ENCODE measurements at places on chromosomes 2 and 18.
A peak's percentile ranks its signal among the peaks of the same experiment; 100 is the strongest.

GRCh38 chr2:120870467-120870788 is 134.8 kb downstream of the GLI2 start:
- no peak for DNase-seq

- no peak for DNase-seq
Observed at GRCh38 chr18:7618891-7619442, 51.9 kb downstream of the PTPRM start.

- peak; percentile 6 for DNase-seq
Observed at GRCh38 chr2:178101321-178102079, 10.7 kb upstream of the RBM45 start.

DNA sequence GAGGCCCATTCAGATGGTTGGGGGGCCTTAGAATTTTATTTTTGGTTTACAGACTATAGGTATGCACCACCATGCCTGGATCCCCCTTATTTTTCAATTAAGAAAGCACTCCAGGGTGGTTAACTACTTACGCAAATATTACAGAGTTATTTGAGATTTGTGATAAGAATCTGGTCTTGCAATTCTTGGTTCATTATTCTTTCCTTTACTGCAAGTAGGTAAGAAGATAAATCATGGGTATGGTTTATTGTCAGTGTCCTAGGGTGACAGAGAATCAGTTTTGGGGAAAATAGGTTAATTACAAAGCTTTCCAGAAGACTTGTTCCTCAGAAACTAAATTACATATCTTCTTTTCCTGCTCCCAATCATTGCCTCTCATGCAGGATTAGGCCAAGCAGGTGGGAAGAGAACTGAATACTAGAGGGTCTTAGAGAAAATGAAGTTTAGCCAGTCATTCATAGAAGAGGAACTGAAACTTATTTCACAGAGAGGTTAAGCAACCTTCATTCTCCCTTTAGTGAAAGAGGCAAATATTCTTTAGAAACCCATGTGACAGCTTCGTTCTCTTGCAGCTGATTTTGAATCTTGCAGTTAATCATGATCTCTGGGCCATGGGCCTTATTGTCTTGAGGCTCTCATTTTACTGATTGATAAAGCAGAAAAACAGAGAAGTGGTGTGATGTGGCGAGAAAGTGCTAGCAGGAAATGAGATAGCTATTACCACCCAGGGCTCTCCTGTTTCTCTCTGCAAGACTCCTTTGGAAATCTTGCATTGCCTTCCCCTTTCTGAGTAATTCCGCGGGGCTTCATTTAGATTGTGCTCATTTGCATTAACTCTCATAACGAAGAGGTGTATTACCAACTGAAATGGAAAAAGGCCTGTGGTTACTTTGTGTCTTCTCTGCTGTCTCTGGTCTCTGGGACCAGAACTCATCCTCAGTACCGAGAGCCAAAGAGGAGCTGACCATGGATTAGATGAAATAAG is 44.8 kb upstream of the ARHGAP25 start:
- no peak for DNase-seq

DNA sequence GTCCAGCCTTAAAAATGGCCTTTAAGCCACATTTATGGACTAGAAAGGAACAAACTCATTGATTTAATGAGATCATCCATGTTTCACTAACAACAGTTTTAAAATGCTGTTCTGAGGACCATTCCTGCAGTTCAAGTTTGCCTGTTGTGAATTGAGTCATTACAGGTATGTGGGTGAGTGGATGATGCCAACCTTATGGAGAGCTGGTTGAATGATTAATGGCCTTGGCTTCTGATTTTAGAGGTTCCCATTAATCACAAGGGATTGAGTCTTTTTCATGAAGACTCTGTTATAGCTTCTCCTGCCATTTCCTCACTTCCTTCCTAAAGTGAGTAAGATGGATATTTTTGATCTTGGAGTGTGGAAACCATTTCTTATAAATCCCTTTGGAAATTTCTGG is 459.8 kb upstream of the SLC14A2 start:
- peak; percentile 1 for DNase-seq

DNA sequence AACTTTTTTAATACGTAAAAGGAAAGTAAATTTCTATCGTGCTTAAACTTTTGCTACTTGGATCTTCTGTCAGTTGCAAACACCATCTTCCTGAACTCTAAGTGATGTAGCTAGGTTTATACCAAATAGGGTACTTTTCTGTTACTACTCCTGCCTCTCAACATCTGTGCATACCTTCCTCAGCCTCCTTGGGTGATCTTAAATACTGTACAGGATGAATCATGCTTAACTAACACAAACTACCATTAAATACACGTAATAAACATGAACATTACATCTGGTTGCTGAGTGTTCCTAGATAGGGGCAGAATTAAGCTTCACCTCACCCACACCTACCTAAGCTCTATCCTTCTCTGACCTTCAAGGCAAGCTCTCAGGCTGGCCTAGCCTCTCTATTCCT is 398.0 kb downstream of the TXNL1 start:
- peak; percentile 15 for DNase-seq

GRCh38 chr2:31937741-31938140 is 73.1 kb downstream of the MEMO1 start:
- DNase-seq: peak; percentile 76

GRCh38 chr18:10659594-10659993 is 133.8 kb downstream of the NAPG start:
- no peak for DNase-seq

GRCh38 chr18:78579854-78580577 is 399.6 kb upstream of the SALL3 start:
- DNase-seq: no peak

GRCh38 chr2:40559175-40559574 is 107.3 kb upstream of the SLC8A1 start:
- no peak for DNase-seq

DNA sequence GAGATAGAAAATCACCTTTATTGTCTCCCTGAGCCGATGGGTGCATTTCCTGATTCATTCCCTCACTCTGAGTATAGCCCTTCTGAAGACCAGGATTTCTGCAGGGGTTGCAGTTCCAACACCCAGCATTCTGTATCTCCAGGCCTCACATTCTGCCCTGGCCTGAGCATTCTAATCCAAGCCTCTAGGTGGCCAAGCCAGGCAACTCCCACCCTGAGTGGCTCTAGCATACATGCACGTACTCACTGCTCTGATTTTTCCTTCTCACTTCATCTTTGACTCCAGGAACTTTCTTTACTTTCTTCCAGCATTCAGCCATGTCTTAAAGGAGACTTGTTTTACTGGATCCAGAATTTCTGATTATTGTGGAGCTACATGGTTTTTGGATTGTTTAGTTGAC is 100.7 kb upstream of the STK39 start:
- peak; percentile 31 for DNase-seq

- no peak for DNase-seq
Observed at GRCh38 chr18:42255908-42256765, 301.1 kb downstream of the PIK3C3 start.

DNA sequence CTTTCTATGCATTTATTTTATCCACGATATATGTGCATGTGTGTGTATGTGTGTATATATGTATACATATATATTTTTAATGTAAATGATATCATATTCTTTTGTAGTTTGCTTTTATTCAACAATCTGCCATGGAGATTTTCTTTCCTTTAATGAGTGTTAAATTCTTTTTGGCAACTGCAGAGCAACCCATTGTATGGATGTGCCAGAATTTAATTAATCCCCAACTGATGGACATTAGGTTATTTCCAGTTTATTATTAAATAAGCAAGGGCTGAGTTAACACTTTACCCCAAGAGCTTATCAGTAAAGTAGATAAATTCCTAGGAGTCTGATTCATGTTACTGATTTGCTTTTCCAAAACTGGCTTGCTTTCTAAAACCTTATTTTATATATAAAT is 58.9 kb upstream of the CD28 start:
- DNase-seq: no peak

DNA sequence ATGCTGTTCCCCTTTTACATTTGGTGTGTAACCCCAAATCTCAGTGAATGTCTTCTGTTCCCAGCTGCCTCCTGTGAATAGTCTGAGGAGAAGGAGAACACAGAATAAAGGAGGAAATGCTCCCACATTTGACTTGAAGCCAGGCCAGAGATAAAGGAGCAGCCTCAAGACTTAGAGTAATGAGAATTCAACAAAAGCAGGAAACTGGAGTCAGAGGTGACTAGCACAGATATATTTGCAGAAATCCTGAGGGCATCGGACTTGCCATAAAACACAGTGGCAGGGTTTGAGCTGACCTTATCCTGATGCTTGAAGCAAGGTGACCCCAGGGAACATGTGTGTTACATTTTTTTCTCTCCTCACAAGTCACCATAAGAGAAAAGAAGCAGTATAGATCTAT is 291.4 kb upstream of the RND3 start:
- DNase-seq: peak; percentile 25

- DNase-seq: peak; percentile 77
Observed at GRCh38 chr2:25228848-25229278, 60.5 kb upstream of the POMC start.

DNA sequence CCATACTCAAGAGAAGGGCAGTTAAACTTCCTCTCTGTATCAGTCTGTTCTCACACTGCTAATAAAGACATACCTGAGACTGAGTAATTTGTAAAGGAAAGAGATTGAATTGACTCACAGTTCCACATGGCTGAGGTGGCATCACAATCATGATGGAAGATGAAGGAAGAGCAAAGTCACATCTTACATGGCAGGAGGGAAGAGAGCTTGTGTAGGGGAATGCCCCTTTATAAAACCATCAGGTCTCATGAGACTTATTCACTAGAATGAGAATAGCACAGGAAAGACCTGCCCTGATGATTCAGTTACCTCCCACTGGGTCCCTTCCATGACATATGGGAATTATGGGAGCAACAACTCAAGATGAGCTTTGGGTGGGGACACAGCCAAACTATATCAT is 1.4 kb upstream of the IL36B start:
- no peak for DNase-seq

- DNase-seq: peak; percentile 65
Observed at GRCh38 chr2:73827018-73827417, 1.7 kb upstream of the STAMBP start.

- DNase-seq: no peak
Observed at GRCh38 chr2:181197140-181197760, 216.8 kb downstream of the UBE2E3 start.

DNA sequence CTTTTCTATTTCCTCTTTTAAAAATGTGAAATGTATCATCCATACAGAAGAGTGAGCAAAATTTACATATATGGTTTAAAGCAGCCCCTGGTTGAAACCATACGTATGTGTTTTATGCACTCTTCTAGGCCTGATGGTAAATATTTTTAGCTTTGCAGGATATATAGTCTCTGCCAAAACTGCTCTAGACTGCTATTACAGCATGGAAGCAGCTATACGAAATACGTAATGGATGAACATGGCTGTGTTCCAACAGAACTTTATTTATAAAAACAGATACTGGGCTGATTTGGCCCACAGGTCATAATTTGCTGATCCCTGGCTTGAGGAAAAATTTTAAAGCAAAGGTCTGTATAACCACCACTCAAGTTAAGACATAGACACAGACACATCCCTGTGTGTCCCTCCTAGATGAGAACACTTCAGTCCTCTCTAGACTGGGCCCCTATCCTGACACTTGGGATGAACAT is 42.5 kb upstream of the ATP8B1 start:
- DNase-seq: peak; percentile 37

GRCh38 chr2:224994242-224994823 is 47.9 kb downstream of the DOCK10 start:
- no peak for DNase-seq

DNA sequence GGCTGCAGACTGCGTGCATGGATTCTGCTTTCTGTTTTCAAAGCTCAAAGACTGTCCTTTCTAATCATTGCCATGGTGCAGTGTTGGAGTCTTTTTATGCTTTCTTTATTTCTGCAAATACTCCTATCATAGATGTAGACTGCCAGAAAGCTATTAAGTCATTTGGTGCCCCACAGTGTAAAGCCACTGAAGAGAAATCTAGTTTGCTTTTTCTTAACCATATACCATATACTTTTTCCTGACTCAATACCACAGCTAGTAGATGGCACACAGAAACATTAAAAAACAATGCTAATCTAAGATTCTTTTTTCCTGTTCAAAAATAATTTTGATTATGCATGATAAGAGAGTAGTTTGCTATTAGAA is 109.9 kb upstream of the RAB27B start:
- DNase-seq: no peak

- DNase-seq: peak; percentile 54
Observed at GRCh38 chr2:164661349-164661748, 40.1 kb upstream of the GRB14 start.

GRCh38 chr2:11813951-11814350 is 67.5 kb downstream of the LPIN1 start:
- no peak for DNase-seq

GRCh38 chr2:228257379-228257778 is 75.9 kb upstream of the SPHKAP start:
- no peak for DNase-seq

DNA sequence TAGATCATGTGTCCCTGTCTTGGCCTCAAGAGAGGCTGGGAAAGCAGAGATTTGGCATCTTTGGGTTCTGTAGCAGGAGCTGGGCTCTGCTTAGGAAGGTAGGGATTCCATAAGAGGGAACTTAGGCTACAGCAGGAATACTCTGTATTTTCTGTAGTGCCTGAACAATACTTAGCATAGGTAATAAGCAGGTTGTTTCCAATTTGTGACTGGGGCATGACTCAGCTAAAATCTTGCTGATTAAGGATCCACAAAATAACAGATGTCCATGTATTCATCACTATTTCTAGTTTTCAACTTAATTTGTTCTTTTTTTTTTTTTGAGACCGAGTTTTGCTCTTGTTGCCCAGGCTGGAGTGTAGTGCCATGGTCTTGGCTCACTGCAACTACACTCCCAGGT is 68.5 kb downstream of the SMAD4 start:
- DNase-seq: no peak

GRCh38 chr18:6488956-6489355 is 74.2 kb upstream of the L3MBTL4 start:
- no peak for DNase-seq

DNA sequence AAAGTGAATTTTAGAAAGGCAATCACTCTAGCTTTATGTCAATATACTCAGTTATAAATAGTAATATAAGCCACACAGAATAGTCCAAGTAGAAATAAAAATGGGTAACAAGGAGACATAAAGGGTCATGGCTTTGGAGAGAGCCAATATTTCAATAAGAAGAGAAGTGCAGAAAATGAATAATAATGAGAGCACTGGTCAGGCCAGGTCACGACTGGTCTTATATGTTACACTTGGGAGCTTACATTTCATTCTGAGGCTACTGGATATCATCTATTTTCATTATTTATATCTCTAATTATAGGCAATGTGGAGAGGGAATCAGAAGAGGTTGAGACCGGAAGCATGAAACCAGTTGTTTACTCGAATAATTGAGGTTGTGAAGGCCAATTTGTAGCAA is 180.8 kb upstream of the PID1 start:
- no peak for DNase-seq

GRCh38 chr18:5175378-5175777 is 21.7 kb downstream of the AKAIN1 start:
- no peak for DNase-seq

- no peak for DNase-seq
Observed at GRCh38 chr2:39549718-39550464, 112.8 kb upstream of the MAP4K3 start.

- DNase-seq: no peak
Observed at GRCh38 chr18:841647-842370, 29.8 kb upstream of the YES1 start.
